ENCODE measurements at places on chromosomes 12 and 14. TPM values are rescaled to one million over a fixed set of nuclear protein-coding genes. Genes with fewer than 3 reads are reported as not detected.

The TMEM132C gene
- total RNA-seq, result not detected

The KRT78 gene
- 0.13 TPM for total RNA-seq

The PIWIL1 gene
- not detected for total RNA-seq

The TMEM121 gene
- 3.5 TPM for total RNA-seq

The B3GNT4 gene
- 0.13 TPM for total RNA-seq

The ST8SIA1 gene
- 2.5 TPM for total RNA-seq

The MYF5 gene
- not detected for total RNA-seq

The RCOR1 gene
- total RNA-seq, result 15.1 TPM

The KLHL33 gene
- total RNA-seq, result not detected

The SMOC1 gene
- 0.97 TPM for total RNA-seq

The KLRD1 gene
- not detected for total RNA-seq

The ALX1 gene
- total RNA-seq, result not detected

The INTS13 gene
- 49.8 TPM for total RNA-seq

The FAM181A gene
- not detected for total RNA-seq

The CD4 gene
- not detected for total RNA-seq

The DTX3 gene
- 11.3 TPM for total RNA-seq

The GPX2 gene
- not detected for total RNA-seq

The SOX5 gene
- 0.05 TPM for total RNA-seq

The KLRC1 gene
- total RNA-seq, result not detected

The C12orf50 gene
- total RNA-seq, result not detected

The CACNB3 gene
- total RNA-seq, result 13.3 TPM

The ABCD2 gene
- total RNA-seq, result 0.03 TPM

The CCT2 gene
- 483 TPM for total RNA-seq

The ADSS1 gene
- 2.8 TPM for total RNA-seq

The TRMT61A gene
- 29.0 TPM for total RNA-seq

The C1S gene
- total RNA-seq, result 3.3 TPM

The METAP2 gene
- 138 TPM for total RNA-seq

The COX14 gene
- 119 TPM for total RNA-seq

The RPS6KL1 gene
- total RNA-seq, result not detected

The FOXN3 gene
- 13.9 TPM for total RNA-seq

The CISTR gene
- total RNA-seq, result not detected

The PPM1H gene
- 3.0 TPM for total RNA-seq

The SVOP gene
- total RNA-seq, result 0.07 TPM

The TAS2R13 gene
- total RNA-seq, result 0.13 TPM

The KCNK10 gene
- not detected for total RNA-seq

The CPSF2 gene
- 68.9 TPM for total RNA-seq

The SCFD1 gene
- 121 TPM for total RNA-seq

The ARMH4 gene
- total RNA-seq, result 1.5 TPM

The KCNH3 gene
- 5.2 TPM for total RNA-seq

The PDZRN4 gene
- not detected for total RNA-seq

The POMT2 gene
- 13.7 TPM for total RNA-seq

The OR10G3 gene
- total RNA-seq, result not detected

The PRPF39 gene
- 22.8 TPM for total RNA-seq

The CCDC197 gene
- total RNA-seq, result not detected

The DPPA3 gene
- not detected for total RNA-seq

The RHEBL1 gene
- total RNA-seq, result 5.2 TPM

The ZFHX2 gene
- total RNA-seq, result 1.2 TPM

The STON2 gene
- total RNA-seq, result 7.6 TPM

The RNASE1 gene
- total RNA-seq, result 1.1 TPM

The MUCL1 gene
- not detected for total RNA-seq

The ZDHHC22 gene
- 0.10 TPM for total RNA-seq

The RAD51AP1 gene
- total RNA-seq, result 38.0 TPM

The LRRC10 gene
- total RNA-seq, result not detected

The TOMM20L gene
- not detected for total RNA-seq

The LTA4H gene
- 74.6 TPM for total RNA-seq

The GLIPR1L2 gene
- 0.10 TPM for total RNA-seq

The APOF gene
- not detected for total RNA-seq

The INHBE gene
- total RNA-seq, result 1.4 TPM

The CFAP251 gene
- total RNA-seq, result 11.2 TPM

Data from HT1080 (cell line).